ENCODE measurements at places on chromosomes 3 and 15. TPM values are rescaled to one million over a fixed set of nuclear protein-coding genes. Genes with fewer than 3 reads are reported as not detected.

The IL17RB gene
- 14.2 TPM for total RNA-seq

The CMTM8 gene
- total RNA-seq, result 0.54 TPM

The ALPK3 gene
- 2.3 TPM for total RNA-seq

The FEZF2 gene
- total RNA-seq, result 0.09 TPM

The CCDC39 gene
- total RNA-seq, result 0.54 TPM

The GPR156 gene
- 6.2 TPM for total RNA-seq

The NKIRAS1 gene
- 23.5 TPM for total RNA-seq

All from cerebellum (tissue), 4 donors.